Inflammatory macrophage treated with lipopolysaccharide for 4 hours (primary cell): ENCODE measurements at places on chromosomes 3 and 15.

DNA sequence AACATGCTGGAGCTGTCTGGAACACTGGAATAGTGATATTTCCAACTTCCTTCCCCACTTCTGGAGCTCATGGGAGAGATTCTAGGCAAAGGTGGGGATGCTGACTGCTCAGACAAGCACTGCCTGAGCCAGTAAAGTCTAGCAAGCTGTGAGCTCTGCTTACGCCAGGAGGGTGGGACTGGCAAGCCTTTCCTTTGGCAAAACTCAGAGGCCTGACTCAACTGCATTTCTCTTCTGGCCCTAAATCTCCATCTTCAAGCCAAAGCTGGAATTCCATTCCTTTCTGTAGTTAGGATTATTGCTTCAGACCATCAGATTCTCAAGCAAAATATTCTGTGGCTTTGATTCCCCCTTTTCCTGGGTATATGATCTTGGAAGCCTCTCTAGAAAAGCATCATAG, 20.3 kb upstream of the EPB42 start:
- no peak for DNase-seq

DNA sequence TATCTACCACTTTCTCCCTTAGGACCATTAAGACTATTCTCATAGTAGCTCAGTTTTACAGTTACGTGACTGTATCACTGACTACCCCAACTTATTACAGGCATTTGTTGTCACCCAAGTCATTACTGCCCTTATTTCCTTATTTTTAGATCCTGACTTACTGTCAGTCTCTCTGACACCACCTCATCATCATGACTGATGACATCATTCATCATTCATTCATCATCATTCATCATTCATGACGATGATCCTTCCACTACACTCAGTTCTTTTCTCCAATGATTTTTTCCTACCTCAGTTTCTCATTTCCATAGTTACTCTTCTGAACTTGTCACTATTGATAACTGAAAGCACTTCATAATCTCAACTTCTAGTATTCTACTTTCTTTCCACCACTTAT, 83.8 kb downstream of the ADAM10 start:
- DNase-seq = peak; percentile 65

DNA sequence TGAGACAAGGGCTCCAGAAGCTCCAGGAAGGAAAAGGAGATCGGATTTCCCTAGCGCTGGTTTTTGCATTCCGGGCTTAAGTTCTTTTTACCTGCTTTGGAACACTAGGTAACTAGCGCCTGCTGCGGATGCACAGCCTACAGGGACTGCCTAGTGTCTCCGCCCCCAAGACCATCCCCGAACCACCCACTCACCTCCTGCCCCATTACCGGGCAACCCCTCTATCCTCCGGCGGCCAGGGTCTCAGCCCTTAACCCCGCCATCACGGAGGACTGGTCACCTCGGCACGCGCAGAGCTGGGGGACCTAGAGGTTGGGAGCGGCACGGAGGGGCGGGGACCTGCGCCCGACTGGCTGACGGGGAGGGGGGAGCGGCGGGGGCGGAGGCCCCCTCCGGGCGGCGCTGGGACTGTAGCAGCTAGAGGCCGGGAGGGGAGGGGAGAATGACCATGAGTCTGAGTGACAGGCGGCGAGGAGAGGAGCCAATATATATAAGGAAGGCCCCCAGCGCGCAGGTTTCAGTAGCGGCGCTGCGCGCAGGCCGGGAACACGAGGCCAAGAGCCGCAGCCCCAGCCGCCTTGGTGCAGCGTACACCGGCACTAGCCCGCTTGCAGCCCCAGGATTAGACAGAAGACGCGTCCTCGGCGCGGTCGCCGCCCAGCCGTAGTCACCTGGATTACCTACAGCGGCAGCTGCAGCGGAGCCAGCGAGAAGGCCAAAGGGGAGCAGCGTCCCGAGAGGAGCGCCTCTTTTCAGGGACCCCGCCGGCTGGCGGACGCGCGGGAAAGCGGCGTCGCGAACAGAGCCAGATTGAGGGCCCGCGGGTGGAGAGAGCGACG, at the start of gene DLL4:
Gene DLL4 (plus strand): TSS at position 520 of the 839 bp plus-strand sequence. CDS start 329 bp downstream, outside the sequence.
- DNase-seq = peak; percentile 30

GRCh38 chr3:98018301-98018700, 16.8 kb downstream of the GABRR3 start:
- no peak for DNase-seq

GRCh38 chr3:81485444-81485865, 276.0 kb downstream of the GBE1 start:
- DNase-seq = peak; percentile 68
